ENCODE measurements at places on chromosomes 1 and 21.

DNA sequence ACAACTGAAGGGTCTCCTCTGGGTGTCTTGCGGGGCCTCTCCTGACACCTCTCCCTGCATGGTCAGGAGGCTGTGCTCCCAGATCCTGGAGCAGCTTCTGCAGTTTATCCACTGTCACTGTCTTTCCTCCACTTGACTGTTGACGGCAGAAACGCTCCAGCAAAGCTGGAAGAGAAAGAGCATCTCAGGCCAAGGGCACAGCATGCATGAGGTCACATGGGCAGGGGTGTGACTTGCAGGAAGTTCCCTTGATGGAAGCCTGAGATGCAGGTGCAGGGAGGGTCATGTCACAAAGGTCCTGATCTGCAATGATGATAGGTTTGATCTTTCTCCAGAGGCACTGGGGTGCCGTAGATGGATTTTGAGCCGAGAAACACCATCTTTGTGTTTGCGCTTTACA is 23.3 kb downstream of the SLC44A3 start:
- no peak for DNase-seq

DNA sequence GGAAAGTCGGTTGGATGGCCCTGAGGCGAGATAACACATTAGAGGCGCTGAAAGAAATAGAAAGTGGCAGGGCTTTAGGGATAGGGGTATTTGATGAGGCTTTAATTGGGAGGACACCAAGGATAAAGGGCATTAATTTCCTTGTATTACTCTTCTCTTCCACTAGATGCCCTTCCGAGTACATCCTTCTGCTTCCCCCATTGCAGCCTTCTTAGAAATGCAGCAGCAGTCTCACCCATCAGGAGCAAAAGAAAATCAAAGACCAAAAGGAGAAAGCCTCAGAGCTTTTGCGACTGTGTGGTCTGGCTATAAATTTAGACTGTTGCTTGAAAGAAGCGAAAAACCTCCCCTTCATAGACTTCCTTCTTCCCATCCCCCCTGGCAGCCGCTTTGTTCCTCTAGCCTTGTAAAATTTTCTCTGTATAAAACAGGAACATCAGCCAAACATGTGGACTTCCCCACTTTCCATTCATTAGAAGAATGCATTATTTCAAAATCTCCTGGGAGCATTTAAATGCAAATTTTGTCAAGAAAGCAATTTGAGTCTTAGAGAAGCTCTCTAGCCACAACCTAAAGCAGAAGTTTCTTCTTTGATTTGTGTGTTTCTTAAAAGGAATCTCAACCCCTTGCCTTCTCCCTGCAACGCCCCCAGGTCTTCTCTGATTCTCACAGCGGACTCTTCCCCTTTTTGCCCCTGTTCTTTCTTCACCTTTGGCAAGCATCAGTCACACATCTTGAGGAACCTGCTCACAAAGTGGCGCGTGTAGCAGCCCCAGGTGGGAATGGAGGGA is 76.6 kb downstream of the NDUFS5 start:
- DNase-seq = peak; percentile 88

DNA sequence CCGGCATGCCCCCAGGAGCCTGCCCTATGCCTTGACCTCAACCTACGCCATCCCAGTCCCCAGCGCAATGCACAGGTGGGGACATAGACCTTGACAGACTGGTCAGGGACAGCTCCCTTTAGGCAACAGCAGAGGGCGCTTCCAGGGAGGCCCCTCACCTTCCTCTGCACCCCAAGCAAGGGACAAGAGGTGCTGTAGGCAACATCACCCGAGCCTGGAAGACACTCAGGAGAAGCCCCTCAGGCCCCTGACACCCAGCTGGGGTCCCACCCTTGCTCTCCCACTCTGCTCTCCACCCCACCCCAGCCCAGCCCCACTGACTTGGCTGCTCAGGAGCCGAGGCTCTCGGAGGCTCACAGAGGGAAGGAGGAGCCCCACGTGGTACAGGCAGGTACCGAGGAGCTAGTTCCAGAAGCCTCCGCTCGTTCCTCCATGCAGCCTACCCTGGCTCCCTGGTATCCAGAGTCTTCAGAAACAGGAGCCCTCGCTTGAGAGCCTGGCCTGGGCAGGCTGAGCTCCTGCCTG is 2.4 kb upstream of the WNT3A start:
- DNase-seq = no peak

DNA sequence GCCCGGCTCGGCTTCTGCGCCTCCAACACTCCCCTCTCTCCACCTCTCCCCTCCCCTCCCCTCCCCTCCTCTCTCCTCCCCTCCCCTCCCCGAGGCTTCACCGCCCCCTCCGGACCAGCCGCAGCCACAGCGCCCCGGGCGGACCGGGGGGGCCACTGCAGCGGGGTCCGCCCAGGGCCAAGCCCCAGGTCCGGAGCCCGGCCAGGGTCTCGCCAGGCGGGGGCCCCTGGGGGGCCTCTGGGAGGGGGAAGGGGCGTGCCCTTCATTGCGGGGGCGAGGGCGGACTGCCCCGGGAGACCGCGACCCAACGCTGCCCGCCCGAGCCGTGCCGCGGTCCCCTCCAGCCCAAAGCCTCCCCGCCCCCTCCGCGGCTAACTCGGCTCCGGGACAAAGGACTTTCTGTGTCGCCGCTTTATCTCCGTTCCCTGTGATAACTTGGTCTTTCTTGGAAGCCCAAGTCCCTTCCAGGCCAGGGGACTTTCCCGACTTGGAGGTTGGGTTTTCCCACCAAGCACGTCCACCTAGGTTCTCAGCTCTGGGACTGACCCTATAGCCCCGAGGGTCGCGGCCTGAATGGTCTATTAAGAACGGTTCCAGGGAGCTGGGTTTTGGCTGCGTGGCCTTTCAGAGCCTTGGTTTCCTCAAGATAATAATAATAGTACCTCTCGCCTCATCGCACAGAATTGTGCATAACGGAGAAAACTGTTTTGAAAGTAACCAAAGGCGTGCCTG is at the start of gene UBQLN4:
TSS of gene UBQLN4 (minus strand) at position 31 of the 732 bp plus-strand sequence. CDS start 97 bp downstream, outside the sequence.
- DNase-seq = peak; percentile 95

GRCh38 chr1:17653728-17654351 is 101.3 kb upstream of the ACTL8 start:
- DNase-seq = peak; percentile 79

DNA sequence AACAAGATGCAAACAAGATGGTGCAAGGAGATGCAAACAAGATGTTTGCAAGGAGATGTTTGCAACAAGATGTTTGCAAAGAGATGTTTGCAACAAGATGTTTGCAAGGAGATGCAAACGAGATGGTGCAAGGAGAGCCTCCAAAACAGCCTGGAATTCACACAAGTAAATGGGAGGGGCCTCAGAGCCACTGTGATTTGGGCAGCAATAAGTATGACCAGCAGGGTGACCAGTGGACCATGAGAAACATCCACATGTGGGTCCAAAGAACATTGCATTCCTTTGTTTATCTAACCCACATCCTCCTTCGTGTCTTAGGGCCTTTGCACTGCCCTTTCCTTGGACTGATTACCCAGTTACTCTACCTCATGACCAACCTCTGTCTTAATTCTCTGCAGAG is 162.9 kb downstream of the PLPP3 start:
- DNase-seq = no peak

DNA sequence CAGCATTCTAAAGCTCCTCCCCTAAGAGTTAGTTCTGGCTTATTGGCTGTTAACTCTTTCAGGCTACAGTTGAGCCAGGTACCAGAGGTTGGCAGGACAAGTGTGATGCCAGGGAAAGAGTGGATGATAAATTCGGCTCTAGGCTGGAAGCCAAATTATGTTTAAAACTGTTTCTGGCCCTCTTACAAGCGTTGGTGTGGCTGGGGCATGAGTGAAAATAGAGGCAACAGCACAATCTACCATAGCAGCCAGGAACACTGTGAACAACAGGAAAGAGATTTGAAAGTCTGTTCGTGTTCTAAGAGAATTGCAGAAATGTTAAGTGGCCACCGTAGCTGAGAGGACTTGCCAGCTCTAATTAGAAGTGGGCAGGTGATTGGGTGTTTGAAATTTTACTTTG is 84.2 kb downstream of the CDC7 start:
- no peak for DNase-seq

DNA sequence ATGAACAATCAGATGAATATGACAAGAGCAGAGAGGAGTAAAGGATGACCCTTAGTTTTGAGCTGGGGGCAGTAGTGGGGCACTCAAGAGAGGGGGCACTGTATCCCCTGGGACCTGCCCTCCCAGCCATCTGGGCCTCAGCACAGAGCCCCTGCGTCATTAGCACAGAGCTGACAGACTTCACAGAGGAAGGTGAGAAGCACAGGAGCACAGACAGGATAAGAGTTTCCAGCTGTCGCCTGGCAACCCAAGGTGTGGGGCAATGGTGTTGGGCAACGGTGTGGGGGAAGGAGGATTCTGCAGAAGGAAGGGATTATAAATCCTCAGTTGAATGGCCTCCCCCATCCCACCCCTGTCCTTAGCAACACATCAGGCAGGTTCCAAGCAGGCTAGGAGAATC is 30.2 kb downstream of the RAB3B start:
- no peak for DNase-seq

GRCh38 chr1:207029701-207030521 is 2.6 kb downstream of the C1orf116 start:
- no peak for DNase-seq

GRCh38 chr1:199733125-199733524 is 294.4 kb upstream of the NR5A2 start:
- no peak for DNase-seq

DNA sequence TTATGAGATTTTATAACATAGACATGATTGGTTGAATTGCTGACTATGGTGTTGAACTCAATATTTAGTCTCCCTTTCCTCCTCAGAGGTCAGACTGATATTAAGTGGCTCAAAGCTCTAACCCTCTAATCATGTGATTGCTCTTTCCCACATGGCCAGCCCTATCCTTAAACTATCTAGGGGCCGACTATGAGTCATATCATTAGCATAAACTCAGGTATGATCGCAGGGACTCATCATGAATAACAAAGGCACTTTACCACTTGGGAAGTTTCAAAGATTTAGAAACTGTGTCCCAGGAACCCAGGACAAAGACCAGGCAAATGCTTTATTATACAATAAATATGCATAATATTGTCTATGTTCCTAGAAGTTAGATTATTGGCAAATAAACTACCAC is 894.6 kb upstream of the NEGR1 start:
- DNase-seq = no peak

DNA sequence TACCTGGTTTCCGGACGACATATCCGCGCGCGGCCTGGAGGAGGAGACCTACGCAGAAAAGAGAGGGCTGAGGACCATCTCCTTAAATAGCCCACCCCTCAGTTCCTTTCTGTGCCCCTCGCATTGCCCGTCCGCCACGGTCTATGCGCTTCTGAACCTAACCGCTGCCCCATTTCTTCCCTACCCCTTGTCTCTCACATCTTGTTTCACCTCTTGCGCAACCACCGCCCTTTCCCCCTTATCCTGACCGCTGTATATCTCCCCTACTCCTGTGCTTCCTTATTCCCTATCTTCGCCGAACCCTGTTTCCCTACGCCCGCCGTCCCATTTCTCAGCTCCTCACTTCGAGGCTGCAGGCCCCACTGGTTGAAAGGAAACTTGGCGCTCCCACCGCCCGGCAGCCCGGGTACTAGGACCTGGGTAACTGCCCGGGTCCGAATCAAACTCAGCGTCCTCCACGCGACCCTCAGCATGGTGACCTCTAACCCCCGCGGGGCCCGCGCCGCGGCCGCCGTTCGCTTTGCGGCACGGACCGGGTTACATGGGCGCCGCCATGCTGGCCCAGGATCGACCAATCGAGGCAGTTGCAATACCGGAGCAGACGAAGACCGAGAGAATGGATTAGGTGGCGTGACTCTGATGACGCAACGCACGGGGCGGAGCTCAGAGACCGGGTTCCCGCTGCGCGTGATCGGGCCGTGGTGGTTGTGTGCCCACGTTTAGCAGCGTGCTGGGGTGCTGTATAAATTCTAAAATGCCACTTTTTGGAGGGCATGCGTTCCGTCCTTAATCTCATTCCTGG is at the start of gene MRPS15:
TSS of gene MRPS15 (minus strand) at position 582 of the 802 bp plus-strand sequence. CDS start at position 473, 109 bp downstream.
- peak; percentile 96 for DNase-seq

- DNase-seq = no peak
Observed at GRCh38 chr1:226370144-226370923, 37.6 kb downstream of the PARP1 start.

DNA sequence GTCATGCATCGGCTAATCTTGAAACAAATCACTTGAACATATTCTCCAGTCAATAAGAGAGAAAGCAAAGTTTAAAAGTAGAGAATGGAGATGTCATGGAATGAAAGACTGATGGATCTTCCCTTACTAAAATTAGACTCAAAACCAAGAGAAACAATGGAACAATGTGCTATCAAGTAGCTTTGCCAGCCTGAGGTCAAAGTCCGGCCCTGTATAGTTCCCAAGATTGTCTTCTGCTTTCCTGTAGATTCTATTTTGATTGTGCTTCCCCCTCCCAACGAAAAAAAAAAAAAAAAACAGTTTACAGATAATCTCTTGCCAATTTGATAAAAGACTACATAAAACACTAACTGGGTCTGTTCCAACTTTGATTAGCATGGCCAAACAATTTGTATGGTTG is 40.8 kb upstream of the KIRREL1 start:
- DNase-seq = no peak

All from foreskin fibroblast (primary cell).